Activated T-cell treated with anti-CD3 and anti-CD28 coated beads for 1 hour (primary cell): ENCODE measurements at places on chromosomes 7 and 10.
A peak's percentile ranks its signal among the peaks of the same experiment; 100 is the strongest.

DNA sequence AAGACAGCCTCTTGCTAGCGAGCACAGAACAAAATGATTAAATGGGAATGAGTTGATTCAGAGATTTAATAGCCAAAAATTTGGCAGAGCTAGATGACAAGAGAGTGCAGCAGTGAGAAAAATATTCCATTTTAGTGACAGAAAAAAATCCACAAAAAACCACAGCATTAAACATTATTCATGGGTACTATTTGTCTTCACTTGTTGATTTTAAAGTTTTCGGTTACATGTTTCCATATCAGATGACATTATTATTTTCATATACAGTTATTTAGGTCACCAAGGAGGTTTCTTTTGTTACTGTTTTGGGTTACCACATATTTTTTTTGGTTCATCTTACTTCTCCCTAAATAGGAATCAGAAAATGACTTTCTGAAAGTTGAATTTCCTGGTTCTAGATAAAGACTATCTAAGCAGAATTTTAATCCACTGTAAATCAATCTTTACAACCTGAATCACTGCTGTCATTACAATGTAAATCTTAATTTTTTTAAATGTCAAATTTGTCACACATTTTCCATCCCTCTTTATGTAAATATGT, 87.9 kb downstream of the SVIL start:
- no peak for DNase-seq

DNA sequence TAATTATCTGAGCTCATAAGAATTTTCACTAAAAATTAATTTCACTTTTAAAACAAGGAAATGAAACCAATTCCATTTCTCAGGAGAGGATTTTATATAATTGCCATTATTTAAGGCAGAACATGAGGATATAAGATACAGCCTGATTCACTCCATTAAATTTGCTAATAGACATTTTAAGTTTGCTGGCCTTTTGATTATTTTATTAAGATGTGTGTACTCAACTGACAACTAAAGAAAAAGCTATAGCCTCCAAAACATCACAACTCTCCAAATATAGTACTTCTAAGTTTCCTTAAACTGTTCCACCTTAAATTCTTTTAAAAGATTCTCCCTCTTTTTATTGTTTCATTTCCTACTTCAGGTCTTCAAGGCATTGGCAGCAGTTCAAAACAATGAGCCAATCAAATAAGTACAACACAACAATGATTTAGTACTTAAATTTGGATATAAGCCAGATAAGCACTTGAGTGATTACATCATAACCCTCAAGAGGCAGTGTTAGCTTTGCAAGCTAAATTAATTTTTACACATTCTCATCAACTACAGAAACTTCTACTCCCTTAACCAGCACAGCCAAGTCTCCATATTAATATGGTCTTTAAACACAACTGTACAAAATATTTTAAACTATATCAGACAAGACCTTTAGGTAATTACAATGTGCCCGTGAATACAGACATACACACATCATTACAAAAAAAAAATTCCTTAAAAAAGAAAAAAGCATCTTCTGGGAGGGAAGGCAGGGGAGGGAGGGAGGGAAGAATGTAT, 121.8 kb downstream of the KMT2C start:
- no peak for DNase-seq

DNA sequence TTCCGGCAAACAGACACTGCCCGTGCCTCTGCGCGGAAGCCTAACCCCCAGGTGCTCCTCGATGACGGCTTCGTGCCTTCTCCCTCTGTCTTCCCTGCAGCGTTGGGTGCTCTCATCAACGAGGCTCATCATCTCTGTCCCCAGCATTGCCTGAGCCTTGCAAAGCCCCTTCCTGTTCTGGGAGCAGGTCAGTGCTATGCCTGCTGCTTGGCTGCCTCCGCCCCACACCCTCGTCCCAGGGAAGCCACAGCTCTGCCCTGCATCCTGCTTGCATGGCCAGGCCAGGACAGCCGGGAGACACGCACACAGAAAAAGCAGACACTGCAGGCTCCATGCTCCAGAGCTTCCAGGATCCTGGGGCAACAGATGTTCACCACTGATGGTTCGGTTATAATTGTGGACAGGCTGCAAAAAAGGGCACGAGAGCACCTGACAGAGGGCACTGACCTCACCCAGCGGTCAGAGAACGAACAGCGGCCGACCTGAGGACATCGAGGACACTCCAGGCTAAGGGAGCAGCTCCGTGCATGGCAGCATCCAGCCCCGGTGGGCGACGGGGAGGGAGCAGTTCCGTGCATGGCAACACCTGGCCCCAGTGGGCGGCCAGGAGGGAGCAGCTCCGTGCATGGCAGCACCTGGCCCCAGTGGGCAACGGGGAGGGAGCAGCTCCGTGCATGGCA, 265.5 kb downstream of the PTPRN2 start:
- no peak for DNase-seq

- no peak for DNase-seq
Measured at GRCh38 chr10:109203646-109204353, 719.5 kb downstream of the XPNPEP1 start.

DNA sequence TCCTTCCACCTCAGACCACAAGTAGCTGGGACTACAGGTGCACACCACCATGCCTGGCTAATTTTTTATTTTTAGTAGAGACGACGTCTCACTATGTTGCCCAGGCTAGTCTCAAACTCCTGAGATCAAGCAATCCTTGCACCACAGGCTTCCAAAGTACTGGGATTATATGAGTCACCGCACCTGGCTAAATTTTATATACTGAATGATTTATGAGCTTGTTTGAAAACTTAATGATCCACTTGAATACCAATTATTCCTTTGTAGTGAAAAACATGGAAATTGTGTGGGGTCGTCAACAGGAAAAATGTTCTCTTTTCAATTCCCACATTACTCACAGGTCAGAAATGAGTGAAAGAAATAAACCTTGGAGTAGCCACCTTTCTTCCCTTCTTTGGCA, 31.3 kb downstream of the RAPGEF5 start:
- DNase-seq: no peak

GRCh38 chr10:48981310-48981907, 41.8 kb upstream of the LRRC18 start:
- DNase-seq: peak; percentile 13

GRCh38 chr7:128384726-128385125, 23.2 kb upstream of the PRRT4 start:
- DNase-seq: no peak

GRCh38 chr7:95592570-95592969, 3.7 kb downstream of the PDK4 start:
- DNase-seq: no peak

DNA sequence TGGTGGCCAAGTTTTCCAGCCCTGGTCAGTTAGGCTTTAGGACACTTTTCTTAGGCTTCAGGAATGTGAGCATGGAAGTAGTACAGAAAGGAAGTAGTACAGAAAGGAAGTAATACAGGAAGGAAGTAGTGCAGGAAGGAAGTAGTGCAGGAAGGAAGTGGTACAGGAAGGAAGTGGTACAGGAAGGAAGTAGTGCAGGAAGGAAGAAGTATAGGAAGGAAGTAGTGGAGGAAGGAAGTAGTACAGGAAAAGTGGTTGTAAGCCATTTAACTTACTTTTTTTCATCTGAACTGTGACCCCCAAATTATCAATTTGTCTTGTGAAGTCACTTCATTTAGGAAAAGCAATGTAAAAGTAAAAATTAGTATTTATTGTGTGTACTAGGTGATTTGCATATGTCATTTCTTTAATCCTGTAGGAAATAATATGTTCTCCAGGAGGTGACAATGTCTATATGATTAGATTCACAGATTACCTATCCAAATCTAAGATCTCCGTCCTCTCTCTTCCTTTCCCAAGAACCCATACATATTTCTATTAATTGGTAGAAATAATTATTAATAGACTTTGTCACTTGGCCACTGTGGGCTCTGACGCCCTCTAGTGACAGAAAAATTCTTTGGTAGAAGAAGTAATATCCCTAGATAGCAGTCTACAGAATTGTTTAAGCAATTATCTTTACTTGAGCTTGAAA, 3.9 kb upstream of the FAS start:
- DNase-seq: no peak

- no peak for DNase-seq
Measured at GRCh38 chr7:149191851-149192250, 3.5 kb upstream of the ZNF282 start.

DNA sequence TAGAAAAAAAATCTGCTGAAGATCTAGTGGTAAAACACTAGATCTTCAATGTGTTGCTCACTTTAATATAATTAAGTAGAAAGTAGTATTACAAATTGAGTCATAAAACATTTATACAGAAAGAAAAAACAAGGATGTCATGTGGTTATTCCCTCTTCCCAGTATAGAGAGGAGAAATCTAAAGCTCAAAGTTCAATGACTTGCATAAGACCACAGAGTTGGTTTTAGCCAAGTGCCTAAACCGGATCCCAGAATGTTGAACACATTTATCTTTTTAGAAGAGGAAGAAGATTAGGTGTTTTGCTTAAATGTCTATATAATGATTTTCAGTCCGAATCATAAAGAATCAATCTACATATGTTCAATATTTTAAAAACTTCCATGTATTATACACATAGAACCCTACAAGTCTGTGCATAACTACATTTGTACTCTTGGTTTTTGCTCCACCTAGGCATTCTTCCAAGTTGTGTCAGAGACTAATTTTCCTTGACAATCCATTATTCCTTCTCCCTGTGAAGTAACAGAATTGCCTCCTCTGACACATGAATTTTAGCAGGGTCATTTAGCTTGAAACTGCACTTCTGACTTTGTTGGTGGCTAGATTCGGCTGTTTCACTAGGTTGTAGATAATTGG, 389.2 kb downstream of the MAGI2 start:
- DNase-seq: no peak

DNA sequence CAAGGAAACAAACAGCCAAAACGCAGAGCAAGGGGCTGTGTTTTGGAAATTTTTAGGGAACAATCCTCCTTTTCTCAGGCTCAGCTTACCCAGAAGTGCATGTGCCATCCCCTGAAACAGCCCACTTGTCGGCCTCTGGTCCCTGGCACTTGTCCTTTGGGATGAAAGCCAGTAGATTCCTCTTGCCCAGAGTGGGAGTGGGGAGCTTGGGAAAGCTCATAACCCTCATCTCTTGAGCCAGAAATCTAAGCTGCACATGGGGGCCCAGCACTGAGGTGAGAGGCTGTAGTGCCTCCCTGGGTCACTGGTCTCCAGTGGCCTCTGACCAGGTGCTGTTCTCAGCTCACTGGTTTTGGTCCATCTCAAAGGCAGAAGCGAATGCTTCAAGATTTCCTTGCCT, 150.3 kb downstream of the RNF216 start:
- no peak for DNase-seq

GRCh38 chr10:13759168-13759567, 172.4 kb downstream of the PRPF18 start:
- DNase-seq: no peak

DNA sequence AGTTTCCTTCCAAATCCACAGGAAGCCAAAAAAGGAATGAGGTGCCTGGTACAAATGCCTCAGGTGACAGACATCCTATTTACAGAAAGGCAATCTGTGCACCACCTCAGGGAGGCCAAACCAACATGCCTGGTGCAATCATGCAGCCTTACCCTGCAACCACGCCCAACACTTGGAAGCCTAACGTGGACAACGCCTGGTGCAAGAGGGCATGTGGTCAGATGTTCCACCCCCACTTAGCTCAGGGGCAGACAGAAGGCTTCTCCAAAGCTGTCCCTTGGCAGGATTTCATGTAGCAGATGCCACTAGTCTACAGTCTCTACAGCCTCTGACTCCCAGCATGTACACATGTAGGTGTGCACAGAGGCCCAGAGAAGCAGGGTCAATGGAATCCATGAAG, 89.5 kb downstream of the KCNMA1 start:
- DNase-seq: no peak

GRCh38 chr7:1844336-1844950, 174.4 kb downstream of the ELFN1 start:
- no peak for DNase-seq

GRCh38 chr10:77165445-77166208, 472.0 kb downstream of the KCNMA1 start:
- DNase-seq: peak; percentile 1

DNA sequence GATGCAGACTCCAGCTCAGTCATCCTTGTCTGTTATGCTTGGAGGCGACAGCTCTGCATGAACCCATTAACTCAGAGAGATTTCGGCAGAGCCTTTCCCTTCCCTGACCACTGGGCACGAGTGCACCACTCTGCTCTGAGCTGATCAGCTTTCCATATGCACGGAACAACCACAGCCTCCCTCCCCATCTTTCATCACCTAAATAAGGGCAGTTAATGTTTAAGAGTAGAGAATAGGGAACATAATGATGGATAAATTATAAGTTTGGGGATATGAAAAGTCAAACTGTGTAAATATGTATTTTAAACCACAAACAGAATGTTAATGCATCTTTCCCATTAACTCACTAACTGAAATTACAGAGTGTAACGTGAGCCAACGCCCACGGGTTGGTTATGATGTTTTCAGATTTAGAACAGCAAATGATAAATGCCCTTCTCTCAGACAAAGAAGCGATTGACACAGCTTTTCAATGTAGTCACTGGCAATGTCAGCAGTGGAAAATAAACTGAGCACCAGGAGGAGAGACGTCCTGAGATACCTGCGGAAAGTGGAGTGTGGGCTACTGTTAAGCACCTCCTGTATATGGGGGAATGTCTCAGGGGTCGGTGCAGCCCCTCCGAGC, 658.2 kb downstream of the LRMDA start:
- DNase-seq: no peak

DNA sequence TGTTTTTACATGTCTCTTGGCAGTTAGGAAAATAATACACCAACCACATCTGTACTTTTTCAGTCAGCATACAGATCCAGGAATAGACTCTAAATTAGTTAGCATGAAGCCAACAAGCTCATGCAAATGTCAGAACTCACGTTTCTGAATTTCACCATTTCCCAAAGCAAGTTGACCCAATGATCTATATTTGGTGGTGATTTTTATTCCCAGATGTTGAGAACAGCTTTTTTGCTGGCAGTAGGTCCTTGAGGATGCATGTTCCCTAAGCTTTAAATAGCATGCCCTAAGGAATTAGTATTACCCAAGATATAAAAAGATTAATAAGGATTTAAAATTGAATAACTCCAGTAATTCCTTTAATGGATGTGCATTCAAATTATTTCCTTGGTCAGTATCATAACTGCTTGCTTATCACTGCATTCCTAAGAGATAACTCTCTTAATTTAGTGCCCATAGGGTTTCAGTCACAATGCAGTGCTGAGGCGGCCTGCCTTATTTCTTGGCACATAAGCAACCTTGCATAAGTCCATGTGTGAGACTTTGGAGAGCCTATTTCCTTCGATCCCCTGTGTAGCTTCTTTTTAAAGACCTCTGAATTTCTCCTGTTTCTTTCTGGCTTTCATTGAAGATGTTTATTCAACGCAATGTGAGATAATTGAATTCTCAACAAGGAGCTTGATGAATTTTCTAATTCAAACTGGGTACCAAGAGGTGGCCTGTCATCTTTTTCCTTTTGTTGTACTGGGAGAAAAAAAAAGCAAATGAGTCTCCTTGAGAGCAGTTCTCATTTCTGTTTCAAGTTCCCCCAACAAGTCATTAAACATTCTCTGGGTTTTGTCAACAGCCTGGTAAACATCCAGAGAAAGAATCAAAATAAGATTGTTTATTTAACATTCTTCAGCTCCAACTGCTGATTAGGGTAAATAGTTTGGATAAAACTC, 135.3 kb upstream of the MEOX2 start:
- no peak for DNase-seq

- no peak for DNase-seq
Measured at GRCh38 chr10:127193125-127193524, 3.3 kb downstream of the INSYN2A start.

GRCh38 chr7:120131096-120131839, 141.7 kb upstream of the KCND2 start:
- no peak for DNase-seq

- no peak for DNase-seq
Measured at GRCh38 chr7:143171697-143172096, 11.5 kb upstream of the TAS2R39 start.

GRCh38 chr10:63722537-63722936, 201.3 kb downstream of the REEP3 start:
- no peak for DNase-seq

- no peak for DNase-seq
Measured at GRCh38 chr7:34835901-34836600, 178.0 kb downstream of the NPSR1 start.
